ENCODE measurements at places on chromosomes 12 and 14.

- DNase-seq = no peak
These were observed 23.9 kb downstream of the LRRK2 start for GRCh38 chr12:40248585-40249297.

DNA sequence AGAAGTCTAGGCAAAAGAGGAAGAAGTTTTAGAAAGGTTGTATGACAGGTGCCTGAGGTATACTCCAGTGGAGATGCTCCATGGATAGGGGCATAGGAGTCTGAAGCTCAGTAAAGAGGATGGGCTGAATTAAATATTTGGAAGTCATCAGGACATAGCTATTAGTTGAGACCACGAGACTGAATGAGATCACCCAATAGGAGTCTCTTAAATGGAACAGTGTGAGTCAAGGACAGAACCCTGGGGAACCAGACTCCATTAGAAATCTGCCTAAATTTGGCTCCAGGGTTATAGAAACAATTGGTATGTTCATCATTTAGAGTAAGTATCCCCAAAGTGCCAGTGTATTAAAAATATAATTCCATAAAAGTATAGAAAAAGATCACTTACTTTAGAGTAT is 172.6 kb downstream of the PRKCH start:
- DNase-seq = no peak

DNA sequence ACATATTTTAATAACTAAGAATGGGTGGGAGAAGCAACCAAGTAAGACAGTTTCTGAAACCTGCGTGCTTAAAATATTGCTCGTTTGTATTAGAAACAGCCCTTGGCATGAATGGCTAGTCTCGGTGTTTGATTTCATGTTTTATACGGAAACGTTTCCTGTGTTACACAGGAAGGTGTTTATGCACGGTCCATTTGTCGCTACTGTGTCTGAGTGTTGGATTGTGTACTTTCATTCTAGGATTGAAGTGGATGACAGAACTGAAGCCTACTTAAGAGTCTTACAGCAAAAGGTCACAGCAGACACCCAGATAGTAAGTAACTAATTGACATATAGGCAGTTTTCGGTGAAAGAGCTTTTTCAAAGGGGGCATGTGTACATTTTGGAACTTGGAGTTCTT is 19.6 kb downstream of the PIWIL1 start:
- DNase-seq = no peak

DNA sequence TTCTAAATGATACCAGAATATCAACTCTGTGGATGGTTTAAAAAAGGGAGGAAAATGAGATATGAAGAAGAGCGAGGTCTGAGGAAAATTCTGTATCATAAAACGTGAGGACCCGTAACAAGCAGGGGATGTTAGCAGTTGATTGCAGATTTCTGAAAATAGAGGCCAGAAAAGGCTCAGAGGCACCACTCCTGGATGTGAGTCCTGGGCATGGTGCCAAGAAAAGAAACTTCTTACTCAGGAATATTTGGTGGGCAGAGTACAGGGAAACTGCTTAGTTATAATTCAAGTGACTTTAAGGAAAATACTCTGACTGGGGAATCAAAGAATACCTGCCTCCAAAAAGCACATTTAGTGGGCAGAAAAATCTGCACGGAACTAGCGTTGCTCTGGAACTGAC is 85.5 kb downstream of the PRICKLE1 start:
- no peak for DNase-seq

- DNase-seq = no peak
These were observed 29.4 kb upstream of the GPR68 start for GRCh38 chr14:91273885-91274273.

- no peak for DNase-seq
These were observed 42.0 kb downstream of the GLIPR1L2 start for GRCh38 chr12:75432924-75433323.

DNA sequence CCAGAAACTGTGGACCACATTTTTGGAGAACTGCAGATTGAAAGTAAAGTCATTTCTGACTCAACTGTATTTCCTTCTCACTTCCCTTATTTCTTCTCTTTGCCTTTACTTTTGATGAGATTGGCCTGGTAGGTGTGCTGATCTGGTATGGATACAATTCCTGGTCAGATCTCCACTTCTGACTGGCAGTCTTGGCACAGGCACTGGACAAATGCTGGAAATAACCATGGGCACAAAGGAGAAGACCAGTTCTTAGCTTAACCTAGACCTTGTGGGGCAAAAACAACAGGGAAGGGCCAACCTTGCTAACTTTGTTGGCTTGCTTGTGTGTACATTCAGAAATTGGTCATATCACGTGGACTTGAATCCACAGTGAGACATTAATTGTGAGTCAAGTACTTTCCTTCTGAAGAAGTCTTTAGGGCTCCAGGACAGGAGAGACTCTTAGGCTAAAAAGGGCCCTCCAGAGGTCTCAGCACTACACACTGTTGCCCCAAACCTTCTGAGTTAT is 75.0 kb downstream of the DIP2B start:
- no peak for DNase-seq

All from activated T-cell treated with anti-CD3 and anti-CD28 coated beads, Interleukin-2, amount 50 U/mL, for 48 hours (primary cell).